ENCODE measurements at places on chromosomes 3 and 15.
A peak's percentile ranks its signal among the peaks of the same experiment; 100 is the strongest.

DNA sequence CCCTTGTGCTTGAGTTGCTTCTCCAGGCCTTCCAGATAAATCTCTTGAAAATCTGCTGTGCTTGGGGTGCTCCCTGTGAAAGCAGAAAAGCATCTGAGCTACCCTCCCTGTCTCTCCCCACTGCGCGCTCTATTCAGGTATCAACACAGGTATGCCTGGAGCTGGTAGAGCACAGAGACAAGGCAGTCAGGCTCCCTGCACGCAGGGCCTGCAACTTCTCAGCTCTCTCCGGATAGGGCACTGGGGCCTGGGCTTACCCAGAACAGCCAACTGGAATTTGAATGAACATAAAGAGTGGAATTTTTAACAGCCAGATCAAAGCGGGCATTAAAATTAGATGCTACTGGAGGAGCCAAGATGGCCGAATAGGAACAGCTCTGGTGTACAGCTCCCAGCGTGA lies 183.6 kb downstream of the XXYLT1 start:
- ATAC-seq: no peak

DNA sequence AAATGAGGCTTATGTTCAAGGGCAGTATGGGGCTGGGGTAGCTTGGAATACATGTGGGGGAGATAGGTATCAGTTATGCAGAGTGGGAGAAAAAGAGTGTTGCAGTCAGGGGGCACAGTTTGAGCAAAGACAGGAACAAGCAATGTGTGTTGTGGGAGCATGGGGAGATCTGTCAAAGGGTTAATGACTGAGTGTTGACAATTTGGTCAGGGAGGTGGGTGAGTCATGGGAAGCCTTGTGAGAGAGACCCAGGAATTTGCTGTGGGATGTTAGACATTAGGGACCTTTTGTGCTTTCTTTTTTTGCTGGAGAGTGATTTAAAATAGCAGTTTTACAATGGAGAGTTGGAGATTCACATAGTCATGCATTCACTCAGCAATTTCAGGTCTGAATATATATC lies 221.6 kb upstream of the NR2E3 start:
- no peak for ATAC-seq

- no peak for ATAC-seq
These were observed 6.5 kb downstream of the TOPAZ1 start for GRCh38 chr3:44248152-44248551.

DNA sequence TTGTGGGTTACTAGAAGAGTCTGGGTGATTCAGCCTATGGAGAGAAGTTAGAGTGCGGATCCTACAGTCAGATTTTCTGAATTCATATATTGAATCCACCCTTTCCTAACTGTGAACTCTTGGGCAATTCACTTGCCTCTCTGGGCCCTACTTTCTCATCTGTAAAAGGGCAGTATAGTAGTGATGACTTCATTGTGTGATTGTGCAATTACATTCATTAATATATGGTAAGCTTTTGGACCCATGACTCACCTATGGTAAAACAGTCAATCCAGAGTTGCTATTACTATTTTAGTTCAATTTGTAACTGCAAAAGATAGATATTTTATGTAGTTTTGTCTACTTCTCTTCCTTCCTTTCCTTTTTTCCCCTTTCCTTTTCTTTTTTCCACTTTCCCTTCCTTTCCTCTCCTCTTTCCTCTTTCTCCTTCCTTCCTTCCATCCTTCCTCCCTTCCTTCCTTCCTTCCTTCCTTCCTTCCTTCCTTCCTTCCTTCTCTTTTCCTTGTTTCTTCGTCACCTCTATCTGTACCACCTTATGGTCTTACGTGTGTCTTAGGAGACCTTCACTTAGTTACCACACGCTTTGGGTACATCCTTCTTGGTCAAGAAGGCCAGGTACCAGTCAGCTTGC lies 37.0 kb downstream of the GMNC start:
- ATAC-seq: no peak

DNA sequence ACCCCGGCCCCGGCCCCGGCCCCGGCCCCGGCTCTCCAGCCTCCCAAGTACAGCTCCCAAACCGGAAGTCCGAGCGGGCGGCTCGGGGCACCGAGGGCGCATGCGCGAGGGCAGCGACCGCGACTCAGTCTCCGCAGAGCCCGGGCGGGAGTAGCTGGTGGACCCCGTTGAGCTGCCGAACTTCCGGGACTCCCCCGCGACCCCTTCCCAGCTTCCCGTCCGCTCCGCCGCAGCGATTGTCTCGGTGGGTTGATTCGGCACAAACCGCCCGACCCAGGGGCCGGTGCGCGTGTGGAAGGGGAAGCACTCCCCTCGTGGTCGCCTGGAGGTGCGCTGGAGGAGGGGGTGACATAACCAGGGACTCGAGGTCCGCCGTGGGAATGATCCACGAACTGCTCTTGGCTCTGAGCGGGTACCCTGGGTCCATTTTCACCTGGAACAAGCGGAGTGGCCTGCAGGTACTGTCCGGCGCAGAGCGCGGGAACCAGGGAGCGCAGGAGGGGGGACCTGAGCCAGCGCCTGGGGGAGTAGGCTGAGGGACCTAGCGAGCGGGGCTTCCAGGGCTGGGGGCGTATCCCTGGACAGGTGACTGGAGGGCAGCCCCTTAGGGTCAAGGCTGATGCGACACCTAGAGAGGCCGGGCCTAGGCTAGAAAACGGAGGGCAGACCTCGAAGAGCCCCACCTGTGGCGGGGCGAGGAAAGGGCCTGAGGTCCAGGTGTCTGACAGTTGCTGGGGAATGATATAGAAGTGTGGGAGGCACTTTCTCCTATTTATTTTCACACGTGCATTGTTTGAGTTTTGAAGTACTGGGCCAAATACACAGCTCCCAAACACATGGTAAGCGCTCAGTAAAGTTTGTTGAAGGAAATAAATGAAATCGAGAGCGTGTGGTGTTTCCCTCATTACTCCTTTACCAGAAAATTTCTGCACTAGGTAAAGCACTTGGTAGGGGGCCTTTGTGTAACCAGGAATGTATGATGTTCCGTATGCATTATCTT lies at the start of the genes TUBGCP4 and ZSCAN29:
TSS of gene TUBGCP4 (plus strand) at position 127 of the 1,000 bp plus-strand sequence. CDS start at position 381, 254 bp downstream.
TSS of gene ZSCAN29 (minus strand) at position 69 of the 1,000 bp plus-strand sequence. CDS start 1,130 bp downstream, outside the sequence.
- peak; percentile 94 for ATAC-seq

DNA sequence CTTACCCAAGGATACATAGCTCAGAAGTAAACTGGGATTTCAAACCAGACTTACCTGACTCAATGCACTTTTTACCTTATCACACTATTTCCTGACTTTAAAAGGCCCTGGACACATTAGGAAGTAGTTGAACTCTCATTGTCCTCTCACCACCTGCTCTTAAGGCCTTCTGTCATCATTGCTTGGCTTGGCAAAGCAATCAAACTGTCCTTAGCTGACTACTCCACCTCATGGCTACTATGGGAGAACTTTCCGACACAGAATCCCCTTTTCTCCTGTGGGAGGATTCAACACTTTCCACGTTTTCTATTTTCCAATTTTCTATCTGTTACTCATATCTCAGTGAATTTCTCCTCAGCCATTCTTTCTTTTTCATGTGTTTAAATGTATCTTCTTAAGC lies 55.4 kb downstream of the ZNF148 start:
- ATAC-seq: no peak

- no peak for ATAC-seq
These were observed 10.1 kb upstream of the LMCD1 start for GRCh38 chr3:8491271-8492144.

- no peak for ATAC-seq
These were observed 5.0 kb upstream of the DLG1 start for GRCh38 chr3:197303452-197303851.

DNA sequence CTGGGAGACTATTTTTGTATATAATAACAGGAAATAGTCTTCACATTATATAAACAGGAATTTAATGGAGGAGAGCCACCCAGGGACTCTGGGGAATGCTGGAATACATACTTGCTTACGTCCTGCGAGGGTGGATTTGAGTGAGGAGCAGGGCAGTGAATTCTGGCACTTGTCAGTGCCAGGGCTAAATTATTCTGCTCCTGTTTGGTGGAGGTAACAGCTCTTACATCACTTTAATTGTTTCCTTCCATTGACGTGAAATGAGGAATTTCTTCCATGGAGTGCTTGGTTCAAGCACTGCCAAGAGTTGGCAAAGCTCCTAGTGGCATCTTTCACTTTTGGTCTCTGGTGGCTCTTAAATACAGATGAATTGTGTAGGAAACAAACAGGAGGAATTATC lies 94.1 kb upstream of the GOLGA8J start:
- no peak for ATAC-seq

DNA sequence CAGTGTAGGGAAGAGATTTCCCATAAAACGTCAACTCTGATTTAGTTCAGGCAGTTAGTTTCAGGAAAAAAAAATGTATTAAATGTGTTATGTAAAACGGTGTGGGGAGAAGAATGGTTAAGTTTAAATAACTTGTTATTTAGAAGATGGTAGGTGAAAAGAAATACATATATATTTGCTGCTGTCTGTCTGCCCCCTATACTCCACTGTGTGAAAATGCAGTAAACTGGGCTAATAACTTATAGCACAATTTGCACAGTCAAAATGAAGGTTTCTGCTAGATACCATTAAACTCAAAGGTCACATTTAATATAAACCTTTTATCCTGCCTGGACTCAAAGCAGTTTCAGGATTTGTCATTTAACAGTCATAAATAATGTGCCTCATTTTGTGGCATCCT lies 515.0 kb downstream of the FGF12 start:
- ATAC-seq: no peak

- no peak for ATAC-seq
These were observed 16.6 kb downstream of the DUOX1 start for GRCh38 chr15:45146405-45146804.

- ATAC-seq: no peak
These were observed 31.4 kb upstream of the LRIG1 start for GRCh38 chr3:66532160-66532587.

DNA sequence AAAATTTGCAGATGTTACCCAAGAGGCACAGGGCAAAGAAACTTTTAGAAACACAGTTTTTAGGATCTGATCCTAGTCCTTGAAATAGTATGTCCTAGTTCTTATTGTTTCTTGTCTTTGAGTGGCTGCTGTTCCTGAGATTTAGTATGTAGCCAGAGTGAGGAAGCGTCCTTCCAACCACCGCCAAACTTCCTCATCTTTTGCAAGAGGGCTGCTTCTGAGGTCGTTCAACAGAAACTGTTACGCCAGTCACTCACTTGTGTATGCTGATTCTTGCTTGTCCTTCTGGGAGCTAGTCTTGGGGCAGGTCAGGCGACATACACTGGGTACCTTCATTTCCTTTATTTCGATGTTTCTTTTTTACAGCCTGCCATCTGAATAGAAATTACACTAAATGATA lies 577.3 kb upstream of the ZNF717 start:
- no peak for ATAC-seq

DNA sequence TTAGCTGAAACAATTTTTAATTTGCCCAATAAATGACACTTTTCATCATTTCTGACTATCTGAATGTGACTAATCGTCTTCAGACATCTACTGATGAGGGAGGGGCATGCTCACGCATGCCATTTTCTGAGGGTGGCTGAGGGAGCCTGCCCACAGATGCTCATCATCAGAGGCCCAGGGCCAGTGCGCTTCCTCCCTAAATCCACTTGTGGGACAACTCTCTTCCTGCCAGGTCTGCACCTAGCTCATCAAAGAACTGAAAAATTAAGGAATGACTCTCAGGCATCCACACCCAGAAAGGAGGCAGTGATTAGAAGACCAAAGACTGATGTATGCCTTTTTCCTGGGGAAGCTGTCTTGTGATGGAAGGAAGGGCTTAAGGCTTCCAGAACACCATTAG lies 22.8 kb downstream of the RTP3 start:
- no peak for ATAC-seq

DNA sequence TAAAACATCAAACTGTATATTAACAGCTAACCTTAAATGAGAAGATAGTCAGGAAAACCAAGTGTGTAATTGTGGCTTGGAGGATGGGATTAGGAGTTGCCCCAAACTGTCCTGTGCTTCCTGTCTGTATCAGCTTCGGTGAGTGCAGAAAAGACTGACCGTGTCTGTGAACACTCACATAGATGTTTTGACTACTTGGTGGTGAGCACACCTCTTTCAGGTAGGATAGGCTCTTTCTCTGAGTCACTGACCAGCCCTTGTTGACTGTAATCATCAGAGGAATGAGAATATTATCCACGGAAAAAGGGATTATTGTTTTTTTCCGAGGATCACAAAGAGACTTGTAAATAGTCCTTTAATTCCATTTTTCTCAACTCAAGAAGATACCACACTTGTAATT lies 51.5 kb downstream of the GMNC start:
- ATAC-seq: no peak

GRCh38 chr15:79115986-79116665 lies 25.5 kb upstream of the RASGRF1 start:
- no peak for ATAC-seq

GRCh38 chr3:132343018-132343612 lies 25.9 kb downstream of the ACP3 start:
- peak; percentile 57 for ATAC-seq

GRCh38 chr3:123679712-123680386 lies 95.0 kb upstream of the HACD2 start:
- no peak for ATAC-seq

DNA sequence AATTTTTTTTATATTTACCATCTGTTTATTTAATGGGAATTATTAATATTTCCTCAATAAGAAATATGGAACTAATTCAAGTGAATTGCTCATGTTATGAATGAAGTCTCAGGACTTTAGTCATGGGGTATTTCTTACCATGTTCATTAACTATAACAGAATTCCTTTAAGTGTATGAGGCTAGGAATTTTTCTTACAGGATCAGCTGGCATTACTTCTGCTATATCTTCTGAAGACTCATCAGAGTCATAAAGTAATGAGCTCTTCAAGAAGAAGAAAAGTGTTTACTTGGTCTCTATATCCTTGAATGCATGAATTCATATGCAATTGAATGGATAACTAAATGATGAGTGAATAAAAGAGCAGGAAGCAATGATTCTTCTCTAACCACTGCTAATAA lies 486.8 kb upstream of the THBS1 start:
- no peak for ATAC-seq

GRCh38 chr3:182861348-182861747 lies 68.0 kb downstream of the ATP11B start:
- no peak for ATAC-seq

DNA sequence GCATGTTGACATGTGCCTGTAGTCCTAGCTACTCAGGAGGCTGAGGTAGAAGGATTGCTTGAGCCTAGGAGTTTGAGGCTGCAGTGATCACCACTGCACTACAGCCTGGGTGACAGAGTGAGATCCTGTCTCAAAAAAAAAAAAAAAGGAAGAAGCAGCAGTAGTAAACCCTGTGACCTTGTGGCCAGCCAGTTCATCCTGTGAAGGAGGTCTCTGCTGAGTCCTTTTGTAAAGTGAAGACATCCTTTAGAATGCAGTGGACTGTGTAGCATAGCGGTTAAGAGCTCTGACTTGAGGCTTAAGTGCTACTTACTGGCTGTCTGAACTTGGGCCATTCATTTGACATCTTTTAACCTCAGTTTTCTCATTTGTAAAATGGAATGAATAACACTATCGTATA lies 8.3 kb downstream of the EXOSC7 start:
- no peak for ATAC-seq

- ATAC-seq: no peak
These were observed 23.1 kb downstream of the SLC30A4 start for GRCh38 chr15:45499426-45499825.

DNA sequence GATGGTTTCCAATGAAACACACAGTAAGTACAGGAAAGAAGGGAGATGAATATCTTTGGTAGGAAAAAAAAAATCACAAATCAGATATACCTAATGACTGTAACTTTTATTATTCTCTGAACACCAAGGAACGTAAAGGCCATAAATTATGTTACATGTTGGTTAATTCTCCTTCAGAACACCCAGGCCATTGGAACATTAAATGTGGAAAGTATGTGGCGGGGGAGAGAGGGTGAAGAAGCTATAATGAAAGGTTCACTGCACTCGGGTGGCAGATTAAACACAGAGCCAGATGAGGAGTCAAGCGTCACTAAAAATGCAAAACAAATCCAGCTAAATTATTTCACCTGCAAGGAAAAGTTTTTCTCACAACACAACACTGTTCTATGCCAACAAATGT lies 193.8 kb downstream of the FHIT start:
- no peak for ATAC-seq

Measured in stimulated activated memory B cell treated with anti-CD40 and anti-IgM and Interleukin-4, amounts not matched to agents 10 μg/mL and 1 μg/mL and 100 μg/mL, for 72 hours (primary cell).